ENCODE measurements at places on chromosomes 11 and 22.
A peak's percentile ranks its signal among the peaks of the same experiment; 100 is the strongest.

DNA sequence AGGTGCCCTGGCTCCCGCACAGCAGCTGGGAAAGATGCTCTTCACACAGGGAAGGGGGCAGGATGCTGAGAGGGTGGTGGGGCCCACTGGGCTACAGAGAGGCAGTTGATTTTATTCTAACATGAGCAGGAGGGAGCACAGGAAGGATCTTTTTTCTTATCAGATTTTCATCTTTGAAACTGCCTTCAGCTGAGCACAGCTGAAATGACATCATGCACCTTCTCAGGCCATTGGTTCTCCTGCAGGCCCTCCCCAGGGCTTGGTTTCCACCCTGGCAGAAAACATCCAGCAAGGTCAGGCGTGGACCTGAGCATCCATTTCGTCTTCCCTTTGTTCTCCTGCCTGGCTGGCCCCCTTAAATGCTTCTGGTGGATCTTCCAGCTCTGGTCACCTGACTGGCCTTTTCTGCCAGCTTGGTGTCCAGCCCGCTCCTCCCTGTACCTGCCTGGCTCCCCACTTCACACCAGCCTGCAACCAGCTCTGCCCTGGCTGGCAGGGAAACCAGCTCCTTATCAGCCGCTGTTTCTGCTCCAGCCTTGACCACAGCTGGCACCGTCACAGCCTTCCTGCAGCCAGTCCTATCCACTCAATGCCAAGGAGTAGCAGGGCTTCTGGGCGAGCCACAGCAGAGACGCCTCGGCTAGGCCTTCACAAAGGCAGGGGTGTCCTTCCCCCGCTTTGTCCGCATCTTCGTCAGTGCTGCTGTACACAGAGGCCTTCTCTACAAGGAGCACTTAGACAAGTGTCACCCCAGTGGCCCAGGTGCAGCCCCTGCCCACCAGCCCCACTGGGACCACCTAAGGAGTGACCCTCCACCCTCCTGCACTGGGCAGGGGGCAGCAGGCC is 36.5 kb downstream of the TOM1 start:
- DNase-seq = no peak

DNA sequence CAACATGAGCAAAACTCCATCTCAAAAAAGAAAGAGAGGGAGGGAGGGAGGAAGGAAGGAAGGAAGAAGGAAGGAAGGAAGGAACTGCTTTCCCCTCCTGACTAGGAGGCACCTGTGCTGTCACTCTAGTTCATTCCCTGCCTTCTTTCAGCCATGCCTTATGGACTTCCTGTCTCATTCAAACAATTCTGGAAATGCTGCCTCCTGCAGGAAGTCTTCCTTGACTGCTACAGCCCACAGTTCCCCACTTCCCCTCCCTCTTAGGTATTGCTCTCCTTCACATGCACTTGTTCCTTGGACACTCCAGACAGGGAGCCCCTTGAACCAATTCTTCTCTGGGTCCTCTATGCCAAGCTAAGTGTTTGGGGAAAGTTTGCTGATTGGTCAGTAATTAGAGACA is 31.6 kb upstream of the WNT11 start:
- no peak for DNase-seq

- no peak for DNase-seq
Measured at GRCh38 chr11:128924510-128925249, 18.0 kb downstream of the TP53AIP1 start.

DNA sequence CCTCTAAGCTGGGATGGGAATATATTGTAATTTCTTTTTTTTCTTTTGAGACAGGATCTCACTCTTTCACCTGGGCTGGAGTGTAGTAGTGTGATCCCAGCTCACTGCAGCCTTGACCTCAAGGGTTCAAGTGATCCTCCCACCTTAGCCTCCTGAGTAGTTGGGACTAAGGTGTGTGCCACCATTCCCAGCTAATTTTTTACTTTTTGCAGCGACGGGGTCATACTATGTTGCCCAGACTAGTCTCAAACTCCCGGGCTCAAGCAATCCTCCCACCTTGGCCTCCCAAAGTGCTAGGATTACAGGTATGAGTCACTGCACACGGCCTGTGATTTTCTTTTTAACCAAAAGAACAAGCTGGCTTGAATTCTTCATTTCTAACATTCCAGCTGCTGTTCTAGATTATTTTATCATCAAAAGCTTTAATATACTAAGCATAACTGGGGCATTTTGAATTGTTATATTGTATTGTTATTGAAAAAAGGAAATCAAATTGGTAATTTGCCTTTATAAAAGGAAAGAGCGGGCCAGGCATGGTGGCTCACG is 26.8 kb upstream of the PPP2R1B start:
- no peak for DNase-seq

DNA sequence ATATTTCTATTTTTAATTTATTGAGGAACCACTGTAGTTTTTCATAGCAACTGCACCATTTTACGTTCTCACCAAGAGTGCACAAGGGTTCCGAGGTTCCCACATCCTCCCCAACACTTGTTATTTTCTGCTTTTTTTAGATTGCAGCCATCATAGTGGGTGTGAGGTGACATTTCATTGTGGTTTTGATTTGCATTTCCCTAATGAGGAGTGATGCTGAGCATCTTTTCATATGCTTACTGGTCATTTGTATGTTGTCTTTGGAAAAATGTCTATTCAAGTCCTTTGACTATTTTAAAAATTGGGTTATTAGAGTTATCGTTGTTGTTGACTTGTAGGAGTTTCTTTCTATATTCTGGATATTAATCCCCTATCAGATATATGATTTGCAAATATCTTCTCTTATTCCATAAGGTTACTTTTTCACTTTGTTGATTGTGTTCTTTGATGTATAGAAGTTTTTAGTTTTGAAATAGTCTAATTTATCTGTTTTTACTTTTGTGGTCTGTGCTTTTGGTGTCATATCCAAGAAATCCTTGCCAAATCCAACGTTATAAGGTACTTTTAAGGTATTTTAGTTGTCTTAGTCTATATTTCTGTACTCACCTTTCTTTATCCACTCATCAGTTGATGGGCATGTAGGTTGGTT is 9.0 kb downstream of the NEAT1 start:
- no peak for DNase-seq

DNA sequence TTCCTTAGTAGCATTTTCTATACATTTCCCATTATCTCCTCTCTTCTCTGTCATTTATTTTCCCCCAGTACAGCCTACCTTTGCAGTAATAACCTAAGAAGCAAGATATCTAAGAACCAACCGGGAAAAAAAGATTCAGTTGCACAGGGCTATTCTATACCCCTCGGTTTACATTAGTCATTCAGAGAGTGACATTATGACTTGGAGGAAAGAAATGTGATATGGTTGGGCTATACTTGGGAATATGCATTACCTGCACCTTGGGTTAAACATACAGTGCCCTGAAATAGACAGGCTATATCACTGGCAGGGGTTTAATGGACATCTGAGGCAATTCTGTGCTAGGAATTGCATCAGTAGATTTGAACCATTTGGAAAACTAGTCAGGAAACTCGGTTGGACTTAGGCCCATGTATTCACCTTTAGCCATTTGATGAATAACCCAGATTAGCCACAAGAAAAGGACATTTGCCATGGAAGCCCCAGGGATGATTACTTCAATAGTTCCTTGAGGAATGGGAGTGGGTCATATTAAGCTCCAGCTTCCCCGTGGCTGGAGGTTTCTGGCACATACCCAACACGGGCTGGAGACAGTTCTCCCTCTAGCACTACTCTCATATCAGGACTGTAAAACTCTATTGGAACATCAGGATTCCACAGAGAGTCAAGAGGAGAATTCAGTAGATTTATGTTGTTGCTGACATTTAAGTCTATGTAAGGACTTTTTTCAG is 973.2 kb downstream of the NTM start:
- DNase-seq = no peak

- DNase-seq = peak; percentile 52
Measured at GRCh38 chr22:23772649-23773473, at the start of gene MMP11. MMP11 (plus strand) TSS chr22:23772849; CDS start chr22:23772871, 22 bp downstream.

- DNase-seq = no peak
Measured at GRCh38 chr11:17439316-17439782, 37.3 kb downstream of the ABCC8 start.

- DNase-seq = no peak
Measured at GRCh38 chr11:65036931-65037330, 4.1 kb upstream of the SAC3D1 start.

GRCh38 chr22:21752276-21752675 is 16.7 kb upstream of the YPEL1 start:
- no peak for DNase-seq

DNA sequence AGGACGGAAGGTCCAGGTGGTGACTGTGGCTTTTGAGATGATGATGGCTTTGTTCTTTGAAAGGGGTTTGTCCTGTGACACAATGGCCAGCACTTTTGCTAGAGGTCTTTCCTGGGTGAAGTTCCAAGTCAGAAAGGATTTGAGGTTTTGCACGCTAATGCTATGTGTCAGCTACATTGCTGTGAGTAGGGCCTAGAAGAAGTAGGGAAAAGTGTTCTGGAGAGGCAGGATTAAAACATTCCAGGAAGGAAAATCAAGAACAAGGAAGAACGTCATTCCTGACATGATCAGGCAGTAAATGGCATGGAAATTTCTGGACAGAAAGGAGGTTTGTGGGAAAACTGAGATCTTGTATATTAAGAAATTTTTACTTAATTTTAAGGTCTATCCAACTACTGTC is 290.7 kb downstream of the NTM start:
- DNase-seq = no peak

- DNase-seq = no peak
Measured at GRCh38 chr11:113647856-113648255, 58.3 kb downstream of the TMPRSS5 start.
